Uterus (tissue), 4 donors: ENCODE measurements at places on chromosomes 6 and 20. TPM values are rescaled to one million over a fixed set of nuclear protein-coding genes. Genes with fewer than 3 reads are reported as not detected.

DNA sequence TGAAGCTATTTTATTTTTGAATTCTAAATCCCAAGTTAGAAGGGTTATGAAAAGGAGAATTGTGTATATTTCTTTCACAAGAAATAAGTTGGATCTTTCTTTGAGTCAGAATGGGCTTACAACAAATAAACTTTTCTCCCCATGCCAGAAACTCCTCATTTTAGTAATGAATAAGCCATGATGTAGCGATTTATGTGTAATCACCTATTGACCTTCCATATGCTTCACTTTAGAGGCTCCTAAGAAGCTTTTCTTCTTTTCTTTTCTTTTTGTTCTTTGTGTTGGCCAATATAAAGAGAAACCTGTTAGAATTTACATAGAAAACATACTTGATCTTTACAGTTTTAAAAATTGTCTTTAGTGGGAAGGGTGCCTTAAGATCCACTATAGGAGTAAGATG lies 370.2 kb downstream of the UTRN start:
- DNase-seq = no peak

DNA sequence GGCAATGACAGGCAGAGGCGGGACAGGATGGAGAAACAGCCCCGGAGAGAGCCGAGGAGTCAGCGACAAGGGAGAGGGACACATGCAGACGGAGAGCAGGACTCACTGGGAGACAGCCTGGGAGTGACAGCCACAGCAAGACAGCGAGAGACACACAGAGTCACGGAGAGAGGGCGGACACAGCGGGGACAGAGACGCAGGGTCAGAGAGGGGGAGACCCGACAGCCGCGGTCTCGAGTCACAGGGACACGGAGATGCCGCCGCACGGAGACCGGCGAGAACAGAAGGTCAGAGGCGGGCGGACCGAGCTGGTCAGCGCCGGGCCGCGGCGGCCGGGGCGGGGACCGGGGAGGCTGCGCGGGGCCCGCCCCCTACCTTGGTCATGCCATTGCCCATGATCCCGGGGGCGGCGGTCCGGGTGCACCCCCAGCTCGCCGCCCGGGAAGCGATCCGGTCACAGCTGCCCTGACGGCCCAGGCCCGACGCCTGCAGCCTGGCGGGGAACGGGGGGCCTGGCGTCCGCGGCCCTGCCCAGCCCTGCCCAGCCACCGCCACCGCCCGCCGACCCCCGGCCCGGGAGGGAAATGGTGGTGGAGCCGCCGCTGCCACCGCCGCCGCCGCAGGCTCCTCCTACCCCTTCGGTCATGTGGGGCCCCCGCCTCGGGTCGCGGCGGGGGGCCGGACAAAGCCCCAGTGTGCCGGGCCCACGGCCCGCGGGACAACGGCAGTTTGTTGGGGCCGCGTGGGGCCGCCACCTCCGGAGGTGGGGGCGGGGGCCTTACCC lies at the start of the genes DUSP15 and TTLL9:
DUSP15 (minus strand) TSS at position 586 of the 784 bp plus-strand sequence; CDS start at position 396, 190 bp downstream.
TTLL9 (plus strand) TSS at position 693 of the 784 bp plus-strand sequence. CDS start 493 bp downstream, outside the sequence.
- no peak for DNase-seq

DNA sequence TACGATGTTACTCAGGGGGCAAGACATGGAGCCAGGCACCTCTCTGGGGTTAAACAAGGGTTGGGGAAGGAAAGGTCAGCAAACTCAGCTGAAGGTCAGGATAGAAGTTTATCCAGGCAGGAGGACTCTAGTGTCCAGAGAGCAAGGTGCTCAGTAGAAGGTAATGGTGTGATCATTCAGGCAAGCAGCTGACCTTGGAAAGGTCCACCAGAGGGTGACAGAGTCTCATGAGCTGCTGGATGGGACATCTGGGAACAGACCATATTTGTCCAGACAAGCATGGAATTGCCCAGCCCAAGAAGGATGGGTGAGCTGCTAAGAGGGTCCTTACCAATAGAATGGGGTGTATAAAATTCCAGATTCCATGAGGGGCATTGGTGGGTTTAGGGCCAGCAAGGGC lies 89.5 kb downstream of the MAP3K7 start:
- no peak for DNase-seq

DNA sequence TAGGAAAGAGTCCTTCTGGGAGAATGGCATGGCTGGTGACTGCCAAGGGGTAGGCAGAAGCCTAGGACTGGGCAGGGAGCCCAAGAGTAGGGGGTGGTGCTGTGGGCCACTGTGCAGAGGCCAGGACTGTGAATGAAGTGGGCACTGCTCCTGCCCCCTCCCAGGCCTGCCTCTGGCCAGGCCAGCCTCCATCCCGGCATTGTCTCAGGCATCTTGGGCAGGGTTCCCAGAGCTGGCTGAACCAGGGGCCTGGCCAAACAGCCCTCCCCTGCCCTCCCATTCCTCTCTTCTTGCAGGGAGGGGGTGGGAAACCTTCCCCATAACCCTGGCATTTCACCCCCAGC lies 81.6 kb downstream of the MRPL14 start:
- no peak for DNase-seq

DNA sequence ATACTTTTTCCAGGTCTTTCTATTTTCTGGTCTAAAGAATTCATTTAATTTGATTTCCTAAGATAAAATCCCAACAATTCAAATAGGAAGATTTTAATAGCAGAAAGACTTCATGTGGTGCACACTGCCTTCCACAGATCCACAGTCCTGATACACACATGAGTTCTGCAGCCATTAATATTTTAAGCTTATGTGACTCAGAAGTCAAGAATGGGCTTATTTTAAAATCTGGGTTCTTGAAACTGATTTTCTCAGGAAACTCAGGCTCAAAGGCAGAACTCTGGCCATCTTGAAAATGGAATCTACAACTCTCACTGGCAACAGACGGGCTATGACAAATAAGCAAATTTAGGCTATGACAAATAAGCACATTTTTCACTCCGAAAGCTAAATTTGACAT lies 88.2 kb downstream of the COL12A1 start:
- DNase-seq = no peak

GRCh38 chr20:17810062-17810631 lies 110.4 kb downstream of the BANF2 start:
- no peak for DNase-seq

DNA sequence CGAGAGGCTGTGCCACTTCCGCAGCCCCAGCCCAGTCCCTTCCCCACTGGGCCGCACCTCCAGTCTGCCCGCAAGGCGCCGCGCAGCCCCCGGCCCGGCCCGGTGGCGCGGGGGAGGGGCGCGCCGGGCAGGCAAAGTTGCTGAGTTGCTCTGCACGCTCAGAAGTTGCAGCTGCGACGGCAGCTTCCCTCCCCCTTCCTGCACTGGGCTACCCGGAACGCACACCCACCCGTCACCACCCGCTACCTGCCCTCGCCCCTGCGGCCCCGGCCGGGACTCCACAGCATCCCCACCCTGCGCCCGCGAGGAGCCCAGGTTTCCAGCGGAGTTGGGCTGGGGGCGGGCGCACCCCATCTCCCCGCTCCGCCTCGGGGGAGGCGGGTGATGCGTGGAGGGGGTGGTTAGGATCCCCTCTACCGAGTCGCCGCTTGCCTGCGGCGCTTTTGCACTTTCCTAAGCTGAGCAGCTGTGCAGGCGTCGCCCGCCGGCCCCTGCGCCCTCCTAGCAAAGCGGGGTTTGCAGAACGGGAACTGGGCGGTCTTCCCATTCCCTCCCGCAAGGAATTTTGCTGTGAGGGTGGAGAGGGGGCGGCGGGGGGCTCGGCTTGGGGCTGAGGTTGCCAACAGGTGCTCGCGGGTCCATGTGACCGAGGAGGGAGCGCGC lies 55.9 kb upstream of the RREB1 start:
- peak; percentile 29 for DNase-seq

- peak; percentile 70 for DNase-seq
Observed at GRCh38 chr20:25867776-25868649, 171.4 kb upstream of the ZNF337 start.

- DNase-seq = no peak
Observed at GRCh38 chr20:45032276-45032675, 66.0 kb downstream of the STK4 start.

DNA sequence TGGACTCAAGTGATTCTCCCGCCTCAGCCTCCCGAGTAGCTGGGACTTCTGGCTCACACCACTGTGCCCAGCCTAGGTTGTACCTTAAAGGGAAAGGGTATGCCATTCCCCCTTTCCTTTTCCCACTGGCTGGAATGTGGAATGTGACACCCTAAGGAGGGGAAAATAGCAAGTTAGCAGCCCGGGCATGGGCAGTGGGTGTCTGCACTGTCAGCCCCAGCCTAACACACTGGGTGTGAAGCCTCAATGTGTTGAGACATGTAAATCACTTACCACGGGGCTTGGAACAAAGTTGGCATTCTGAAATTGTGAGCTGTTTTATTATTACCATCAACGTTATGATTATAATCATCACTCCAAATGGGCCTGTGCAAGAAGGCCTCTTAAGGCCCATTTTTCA lies 80.8 kb upstream of the PTPN1 start:
- DNase-seq = no peak

The EPPIN gene
- not detected for total RNA-seq

The RIMS1 gene
- 0.88 TPM for total RNA-seq
